NCI-H1930 (cell line): ENCODE measurements at places on chromosomes 2 and 18.

GRCh38 chr18:8625461-8626092, 16.3 kb downstream of the RAB12 start:
- DNase-seq, result peak; percentile 13

DNA sequence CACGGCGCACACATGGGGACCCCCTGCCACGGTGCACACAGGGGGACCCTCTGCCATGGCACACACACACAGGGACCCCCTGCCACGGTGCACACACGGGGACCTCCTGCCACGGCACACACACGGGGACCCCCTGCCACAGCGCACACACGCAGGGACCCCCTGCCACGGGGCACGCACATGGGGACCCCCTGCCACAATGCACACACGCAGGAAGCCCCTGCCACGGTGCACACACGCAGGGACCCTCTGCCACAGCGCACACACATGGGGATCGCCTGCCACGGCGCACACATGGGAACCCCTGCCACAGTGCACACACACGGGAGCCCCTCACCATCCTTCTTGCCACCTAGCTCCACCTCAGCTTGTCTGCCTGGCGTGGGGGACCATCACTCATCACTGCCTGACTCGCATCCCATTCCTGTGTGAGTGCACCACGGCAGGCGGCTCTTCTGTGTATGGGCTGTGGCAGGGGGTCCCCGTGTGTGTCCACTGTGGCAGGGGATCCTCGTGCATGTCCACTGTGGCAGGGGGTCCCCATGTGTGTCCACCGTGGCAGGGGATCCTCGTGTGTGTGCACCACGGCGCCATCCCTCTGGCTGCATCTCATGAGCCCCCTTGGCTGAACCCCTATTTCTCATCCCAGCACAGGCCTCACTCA, 206.7 kb downstream of the EIPR1 start:
- DNase-seq, result no peak

GRCh38 chr2:240925191-240925567, 19.0 kb downstream of the CROCC2 start:
- DNase-seq, result no peak

DNA sequence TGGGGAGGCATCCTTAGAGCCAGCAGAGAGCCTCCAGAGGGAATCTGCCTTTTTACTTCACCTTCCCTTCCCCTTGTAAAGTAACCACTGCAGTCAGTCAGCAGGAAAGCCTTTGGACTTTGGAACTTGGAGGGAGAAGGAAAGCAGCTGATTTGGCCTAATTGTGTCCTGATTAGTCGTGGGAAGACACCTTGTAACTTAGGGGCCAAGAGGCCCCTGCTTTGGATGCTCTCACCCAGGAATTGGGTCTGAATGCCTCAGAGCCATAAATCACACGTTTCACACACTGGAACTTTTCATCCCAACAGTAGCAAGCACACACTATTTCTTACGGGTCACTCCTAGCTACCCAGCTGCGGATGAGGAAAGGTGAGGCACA, 81.0 kb upstream of the PPM1B start:
- DNase-seq, result no peak

GRCh38 chr2:136751406-136751805, 13.9 kb upstream of the THSD7B start:
- DNase-seq, result no peak

DNA sequence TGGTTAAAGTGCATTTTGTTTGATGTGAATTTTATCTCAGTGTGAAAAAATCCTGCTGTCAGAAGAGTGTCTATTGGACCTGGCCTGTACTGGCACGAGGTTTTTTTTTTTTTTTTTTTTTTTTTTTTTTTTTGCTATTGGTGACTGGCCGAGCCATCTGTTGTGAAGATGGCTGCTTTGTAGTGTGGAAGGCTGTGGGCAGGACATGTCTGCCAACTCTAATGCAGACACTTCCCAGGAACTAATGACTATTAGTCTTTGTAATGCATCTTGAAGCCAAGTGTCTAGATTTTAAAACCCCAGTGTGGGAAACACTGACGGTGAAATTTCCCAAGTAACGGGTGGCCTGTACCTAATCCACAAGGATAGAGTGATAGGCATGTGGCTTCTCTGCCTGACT, 34.3 kb downstream of the ZAP70 start:
- no peak for DNase-seq
